Stimulated activated CD8-positive, alpha-beta memory T cell treated with anti-CD3 and anti-CD28 coated beads, Interleukin-12 subunit alpha, Interleukin-12 subunit beta, amount 100 ng/mL, for 4 hours (primary cell): ENCODE measurements at places on chromosomes 12 and 14.

- no peak for DNase-seq
Observed at GRCh38 chr12:32365473-32366064, 33.8 kb upstream of the FGD4 start.

- no peak for DNase-seq
Observed at GRCh38 chr14:103692159-103692558, 23.1 kb downstream of the XRCC3 start.

GRCh38 chr14:100219126-100219785, 19.7 kb upstream of the YY1 start:
- no peak for DNase-seq

GRCh38 chr14:70812124-70812818, 3.0 kb upstream of the MAP3K9 start:
- DNase-seq = no peak

- DNase-seq = no peak
Observed at GRCh38 chr14:26872515-26873361, 274.9 kb upstream of the NOVA1 start.

GRCh38 chr14:67586369-67586768, 13.7 kb downstream of the PIGH start:
- DNase-seq = no peak

- no peak for DNase-seq
Observed at GRCh38 chr12:6205144-6205539, 4.9 kb downstream of the CD9 start.

GRCh38 chr12:80805106-80805505, 88.4 kb downstream of the MYF5 start:
- no peak for DNase-seq

- DNase-seq = no peak
Observed at GRCh38 chr12:112122823-112123690, 2.3 kb upstream of the TRAFD1 start.

GRCh38 chr12:105026411-105026810, 40.3 kb downstream of the NOPCHAP1 start:
- DNase-seq = no peak

DNA sequence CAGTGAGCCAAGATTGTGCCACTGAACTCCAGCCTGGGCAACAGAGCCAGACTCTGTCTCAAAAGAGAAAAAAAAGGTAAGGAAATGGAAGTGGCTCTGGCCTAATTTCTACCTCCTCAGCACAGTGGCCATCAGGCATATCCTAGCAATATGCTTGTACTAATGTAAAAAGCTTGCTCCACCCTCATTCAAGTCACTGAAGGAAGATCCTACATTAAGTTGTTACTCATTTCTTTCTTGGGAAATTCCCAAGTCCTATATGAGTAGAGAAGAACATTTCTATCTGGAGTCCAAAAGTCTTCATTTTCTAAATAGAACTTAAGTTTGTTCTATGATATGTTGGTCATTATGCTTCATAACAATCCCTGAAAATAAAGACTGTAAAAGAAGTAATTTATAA, 67.3 kb upstream of the HOXC13 start:
- DNase-seq = no peak

DNA sequence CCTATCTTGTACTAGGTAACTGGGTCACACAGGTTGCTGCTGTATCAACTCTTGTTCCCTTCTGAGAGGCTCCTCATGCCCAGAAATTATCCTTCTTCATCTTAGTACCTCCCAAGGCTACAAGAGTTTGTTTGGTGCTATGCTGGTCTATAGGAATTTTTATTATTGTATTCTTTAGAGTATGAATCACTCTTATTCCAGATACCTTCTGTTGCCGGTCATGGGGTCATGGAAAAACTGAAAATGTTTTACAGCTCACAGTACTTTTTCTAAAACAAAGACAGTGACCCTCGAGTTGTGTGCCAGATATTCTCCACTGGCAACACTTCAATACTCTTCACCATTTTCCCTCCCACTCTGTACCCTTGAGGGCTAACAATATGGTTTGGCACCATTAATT, 1598.0 kb upstream of the TMEM132C start:
- no peak for DNase-seq

GRCh38 chr12:28456934-28457710, 266.9 kb downstream of the CCDC91 start:
- no peak for DNase-seq

DNA sequence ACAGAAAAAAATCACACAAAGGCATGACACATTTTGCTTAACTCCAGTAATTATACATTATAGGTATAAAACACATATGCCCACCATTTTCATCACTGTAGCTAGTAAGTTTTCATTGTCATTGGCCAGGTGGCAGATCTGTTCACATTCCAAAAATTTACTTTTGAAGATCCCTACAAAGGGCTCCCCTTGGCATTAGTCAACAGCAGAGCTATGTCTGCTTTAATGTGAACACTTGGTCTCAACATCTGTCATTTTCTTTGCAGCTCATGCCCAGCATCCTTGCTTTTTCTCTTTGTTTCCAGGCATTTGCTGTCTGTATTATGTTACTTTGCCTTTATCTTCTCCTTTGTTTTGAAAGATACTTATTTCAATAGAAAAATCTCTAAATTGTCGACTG, 519.1 kb upstream of the FOXG1 start:
- no peak for DNase-seq

DNA sequence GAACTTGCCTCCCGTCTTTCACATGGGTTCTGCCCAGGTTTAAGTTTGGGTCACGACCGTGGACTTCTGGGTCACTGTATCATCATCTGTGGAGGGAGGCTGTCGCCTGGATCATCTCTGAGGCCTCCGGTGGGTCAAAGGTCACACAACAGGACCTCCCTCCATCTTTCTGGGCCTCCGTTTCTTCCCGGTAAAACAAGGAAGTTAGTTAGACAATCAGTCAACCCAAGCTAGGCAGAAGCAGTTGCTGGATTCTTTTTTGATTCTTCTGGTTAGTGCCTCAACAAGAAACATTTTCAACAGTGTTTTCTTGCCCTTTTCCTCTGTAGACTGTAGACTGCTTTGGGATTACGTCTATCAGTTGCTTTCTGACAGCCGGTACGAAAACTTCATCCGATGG, 186.6 kb upstream of the BCL2L14 start:
- DNase-seq = no peak

GRCh38 chr12:120662879-120663278, 22.5 kb downstream of the CABP1 start:
- no peak for DNase-seq

DNA sequence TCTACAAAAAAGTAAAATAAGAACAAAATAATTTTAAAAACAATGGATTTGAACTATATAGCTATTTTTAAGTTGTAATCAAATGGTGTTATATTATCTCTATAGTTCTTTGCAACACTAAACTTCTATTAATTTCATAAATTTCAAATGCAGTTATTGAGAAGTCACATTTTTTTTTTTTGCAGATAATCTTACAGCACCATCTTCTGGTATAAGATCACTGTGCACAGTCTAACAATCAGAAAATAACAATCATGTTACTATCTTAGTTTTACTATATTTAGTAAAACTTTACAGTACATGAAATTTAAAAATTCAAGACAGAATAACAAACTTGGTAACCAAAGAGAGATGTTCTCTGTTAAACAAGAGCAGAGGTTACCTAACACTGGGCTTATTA, 40.6 kb downstream of the GXYLT1 start:
- no peak for DNase-seq

- DNase-seq = no peak
Observed at GRCh38 chr12:91094957-91095356, 16.3 kb downstream of the LUM start.

- DNase-seq = no peak
Observed at GRCh38 chr12:76866726-76867125, 12.1 kb downstream of the CSRP2 start.

GRCh38 chr12:880656-881055, 68.8 kb downstream of the RAD52 start:
- DNase-seq = no peak

DNA sequence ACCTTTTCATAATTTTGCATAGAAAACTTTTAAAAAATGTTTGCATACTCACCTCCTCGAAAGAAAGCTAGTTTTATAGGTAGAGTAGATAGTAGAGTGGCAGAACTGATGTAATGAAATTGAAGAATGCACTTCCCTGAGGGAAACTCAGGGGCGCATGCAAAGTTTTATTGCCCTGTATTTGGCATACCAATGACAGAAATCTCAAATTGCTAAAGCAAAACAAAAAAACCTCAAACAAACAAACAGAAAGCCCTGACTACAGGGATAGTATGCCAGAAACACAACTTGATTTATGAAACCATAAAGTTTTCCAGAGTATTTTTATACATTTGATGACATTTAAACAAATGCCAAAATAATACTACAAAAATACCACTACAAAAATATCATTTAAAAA, 1.8 kb downstream of the RASSF9 start:
- no peak for DNase-seq

DNA sequence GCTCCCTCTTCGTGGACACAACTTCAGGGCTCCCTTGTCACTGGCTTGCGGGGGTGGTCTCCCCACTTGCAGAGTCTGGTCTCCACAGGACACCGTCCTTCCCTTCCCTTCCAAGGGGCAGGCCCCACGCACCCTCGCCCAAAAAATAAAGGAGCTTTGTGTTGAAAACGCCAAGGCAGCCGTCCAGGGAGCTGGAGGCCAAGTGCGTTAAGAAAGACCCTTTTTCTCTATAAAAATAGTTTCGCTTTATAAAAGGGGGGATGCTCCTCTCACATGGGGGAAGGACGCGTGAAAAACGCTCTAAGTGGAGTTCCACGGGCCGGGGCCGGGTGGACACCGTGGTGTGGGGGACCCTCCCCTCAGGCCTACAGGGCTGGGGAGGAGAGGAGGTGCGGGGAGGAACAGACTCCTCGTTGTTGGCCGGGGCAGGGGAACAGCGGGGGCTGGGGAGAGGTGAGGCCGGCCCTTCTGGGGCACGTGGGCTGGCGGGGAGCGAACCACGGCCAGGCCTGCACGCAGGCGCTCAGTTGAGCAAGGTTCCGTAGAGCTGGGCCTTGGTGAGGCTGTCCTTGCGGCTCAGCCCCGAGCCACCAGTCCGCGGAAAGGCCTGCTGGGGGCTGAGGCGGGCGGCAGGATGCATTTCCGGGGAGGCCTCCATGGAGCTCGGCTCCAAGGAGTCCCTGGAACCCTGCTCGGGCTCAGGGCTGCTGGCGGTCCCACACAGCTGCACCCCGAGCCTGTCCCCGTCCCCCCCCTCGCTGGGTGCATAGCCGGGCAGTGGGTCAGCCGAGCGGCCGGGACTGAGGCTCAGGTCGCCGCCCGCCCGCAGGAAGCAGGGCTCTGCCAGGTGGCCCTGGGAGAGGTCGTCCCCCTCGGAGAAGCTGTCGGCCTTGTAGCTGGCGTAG, 49.5 kb downstream of the BEGAIN start:
- DNase-seq = no peak
